ENCODE measurements at places on chromosomes 6 and 20.

DNA sequence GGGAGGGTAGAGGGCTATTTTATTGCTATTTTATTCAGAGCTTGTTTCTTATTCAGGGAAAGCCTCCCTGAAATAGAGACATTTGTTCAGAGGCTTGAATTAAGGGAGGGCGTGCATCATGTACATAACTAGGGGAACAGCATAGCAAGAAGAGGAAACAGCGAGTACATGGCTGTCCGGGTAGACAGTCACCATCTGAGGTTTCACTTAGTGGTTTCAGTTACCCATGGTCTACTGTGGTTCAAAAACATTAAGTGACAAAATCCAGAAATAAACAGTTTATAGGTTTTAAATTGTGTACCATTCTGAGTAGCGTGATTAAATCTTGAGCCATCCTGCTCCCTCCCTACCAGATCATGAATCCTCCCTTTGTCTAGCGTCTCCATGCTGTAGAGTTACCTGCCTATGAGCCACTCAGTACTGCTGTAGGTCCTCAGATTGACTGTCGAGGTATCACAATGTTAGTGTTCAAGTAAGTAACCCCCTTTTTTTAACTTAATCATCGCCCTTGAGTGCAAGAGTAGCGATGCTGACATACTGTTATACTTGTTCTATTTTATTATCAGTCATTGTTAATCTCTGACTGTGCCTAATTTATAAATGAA, 791.5 kb downstream of the TFAP2A start:
- no peak for DNase-seq

DNA sequence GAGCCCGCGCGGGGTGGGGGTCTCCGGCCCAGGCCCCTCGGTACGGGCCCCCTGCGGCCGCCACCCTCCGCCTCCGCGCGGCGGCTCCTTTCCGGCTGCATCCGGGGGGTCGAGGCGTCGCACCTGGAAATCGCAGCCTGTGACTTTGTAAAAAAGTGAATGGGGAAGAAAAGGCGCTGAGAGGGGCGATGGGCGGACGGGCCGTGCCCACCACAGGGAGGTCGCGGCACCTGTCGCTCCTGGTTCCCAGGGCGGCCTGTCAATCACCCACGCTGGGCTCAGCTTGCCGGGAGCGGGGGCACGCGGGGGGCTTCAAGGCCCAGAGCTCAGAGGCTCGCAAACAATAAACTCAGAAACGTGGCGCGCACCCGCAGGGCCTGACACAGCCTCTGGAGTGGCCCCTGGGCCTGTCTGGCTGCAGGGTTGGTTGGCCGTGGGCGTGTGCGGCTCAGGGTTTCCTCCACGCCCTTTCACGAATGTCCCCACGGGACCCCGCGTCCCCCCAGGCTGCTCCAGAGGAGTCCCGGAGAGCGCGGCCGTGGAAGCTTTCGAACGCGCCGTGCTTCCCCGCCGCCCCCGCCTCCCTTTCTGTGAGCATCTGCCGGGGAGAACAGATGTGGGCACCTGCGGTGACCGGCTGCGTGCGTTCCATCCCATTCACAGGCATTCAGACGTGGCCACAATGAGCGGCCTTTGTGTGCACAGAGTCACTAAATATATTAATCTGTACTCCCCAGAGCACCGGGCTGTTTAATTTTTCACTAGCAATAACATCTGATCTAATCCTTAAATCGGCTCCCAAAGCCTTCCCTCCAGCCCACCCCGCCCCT, 6.1 kb upstream of the DLL1 start:
- DNase-seq, result no peak

- DNase-seq, result no peak
Observed at GRCh38 chr6:43491750-43492661, 14.6 kb downstream of the TJAP1 start.

- DNase-seq, result no peak
Observed at GRCh38 chr6:66964216-66964615, 1257.2 kb upstream of the EYS start.

- no peak for DNase-seq
Observed at GRCh38 chr20:23269954-23270353, 80.6 kb upstream of the NXT1 start.

DNA sequence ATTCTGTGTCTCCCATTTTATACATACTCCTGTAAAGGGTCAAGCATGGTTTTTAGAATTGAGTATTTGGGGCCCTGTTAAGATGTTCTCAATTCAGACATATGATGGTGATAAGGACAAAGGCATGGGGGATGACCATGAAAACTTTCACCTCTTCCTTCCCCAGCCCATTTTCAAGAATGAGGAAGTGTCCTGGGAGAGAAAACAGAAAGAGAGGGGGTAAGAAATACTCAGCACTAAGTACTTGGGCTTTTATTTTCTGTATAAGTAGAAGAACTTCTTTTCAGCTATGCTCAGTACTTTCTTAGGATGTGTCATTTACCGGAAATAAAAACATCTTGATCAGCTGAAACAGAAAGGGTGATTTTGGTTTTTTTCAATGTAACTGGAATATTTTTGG, 10.9 kb upstream of the MBOAT1 start:
- DNase-seq, result no peak

DNA sequence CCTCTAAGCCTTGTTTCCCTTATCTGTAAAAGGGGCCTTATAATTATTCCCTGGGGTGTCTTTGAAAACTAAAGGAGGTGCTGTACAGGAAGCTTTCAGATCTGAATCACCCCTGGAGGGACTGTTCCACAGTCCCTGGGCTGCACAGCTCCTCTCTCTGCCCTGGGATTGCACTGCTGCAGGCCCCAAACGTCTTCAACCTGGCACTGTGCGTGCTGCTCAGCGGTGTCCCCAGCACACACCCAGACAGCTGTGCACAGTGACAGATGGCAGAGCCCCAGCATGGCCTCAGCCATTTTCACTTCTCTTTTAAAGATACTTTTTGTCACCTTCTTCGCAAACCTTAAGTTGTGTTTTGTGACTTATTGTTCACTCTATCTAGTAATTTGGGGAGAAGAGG, 50.7 kb upstream of the INSM1 start:
- peak; percentile 68 for DNase-seq

GRCh38 chr6:147390909-147391536, 117.5 kb upstream of the SAMD5 start:
- no peak for DNase-seq

- no peak for DNase-seq
Observed at GRCh38 chr6:160634706-160635105, 29.4 kb downstream of the LPA start.

GRCh38 chr20:18666803-18667415, 79.1 kb downstream of the DTD1 start:
- DNase-seq, result no peak

DNA sequence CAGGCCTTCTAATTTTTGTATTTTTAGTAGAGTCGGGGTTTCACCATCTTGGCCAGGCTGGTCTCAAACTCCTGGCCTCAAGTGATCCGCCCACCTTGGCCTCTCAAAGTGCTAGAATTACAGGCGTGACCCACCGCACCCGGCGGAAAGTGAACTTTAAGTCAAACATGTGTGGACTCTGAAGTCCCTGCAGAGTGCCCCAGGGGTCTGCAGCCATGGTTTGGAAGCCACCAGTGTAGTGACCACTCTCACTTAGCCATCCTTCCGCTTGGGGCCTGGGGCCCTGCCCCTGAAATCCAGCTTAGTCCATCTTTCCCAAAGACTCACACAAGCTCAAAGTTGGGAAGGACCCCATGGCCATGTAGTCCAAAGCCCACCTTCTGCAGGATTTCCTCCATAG, 164.5 kb downstream of the GRM4 start:
- DNase-seq, result peak; percentile 18

GRCh38 chr6:2448826-2449571, 203.6 kb upstream of the GMDS start:
- DNase-seq, result no peak

- no peak for DNase-seq
Observed at GRCh38 chr6:110404607-110405006, 10.8 kb downstream of the DDO start.

GRCh38 chr20:31937820-31938219, 14.0 kb downstream of the PDRG1 start:
- no peak for DNase-seq

GRCh38 chr6:155181498-155181897, 82.3 kb upstream of the CLDN20 start:
- no peak for DNase-seq

DNA sequence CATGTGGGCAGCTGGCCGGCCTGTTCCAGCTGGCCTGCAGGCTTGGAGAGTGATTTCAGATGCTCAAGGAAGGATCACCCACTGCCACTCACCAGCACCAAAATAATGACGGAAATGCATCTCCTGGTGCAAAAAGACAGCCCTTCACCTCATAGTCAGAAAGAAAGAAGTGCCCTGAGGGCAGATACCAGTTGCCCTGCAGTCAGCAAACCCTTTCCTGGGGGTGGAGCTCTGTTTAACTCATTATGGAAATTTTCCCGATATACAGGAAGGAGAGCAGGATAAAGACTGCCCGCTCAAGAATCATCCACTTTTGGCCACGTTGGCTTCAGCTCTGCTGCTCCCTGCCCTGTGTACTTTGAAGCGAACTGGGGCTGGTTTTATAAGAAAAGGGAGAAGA, 127.9 kb downstream of the GRM4 start:
- no peak for DNase-seq

DNA sequence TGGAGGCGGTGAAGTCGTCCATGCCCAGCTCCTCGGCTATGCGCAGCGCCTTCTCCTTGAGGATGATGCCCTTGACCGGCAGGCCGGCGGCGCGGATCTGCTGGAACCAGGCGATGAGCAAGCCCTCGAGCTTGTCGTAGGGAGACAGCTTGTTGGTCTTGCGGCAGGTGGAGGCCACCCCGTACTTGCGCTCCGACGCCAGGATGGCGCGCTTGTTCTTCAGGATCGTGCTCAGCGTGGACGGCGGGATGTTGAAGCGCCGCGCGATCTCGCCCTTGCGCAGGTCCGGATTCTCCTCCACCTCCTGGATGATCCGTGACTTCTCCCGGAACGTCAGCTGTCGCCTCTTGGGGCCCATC, 435 bp downstream of the CENPB start:
- DNase-seq, result no peak

- DNase-seq, result no peak
Observed at GRCh38 chr6:71153755-71154325, 134.8 kb upstream of the OGFRL1 start.

GRCh38 chr6:35449287-35449881, 2.8 kb upstream of the FANCE start:
- DNase-seq, result no peak

DNA sequence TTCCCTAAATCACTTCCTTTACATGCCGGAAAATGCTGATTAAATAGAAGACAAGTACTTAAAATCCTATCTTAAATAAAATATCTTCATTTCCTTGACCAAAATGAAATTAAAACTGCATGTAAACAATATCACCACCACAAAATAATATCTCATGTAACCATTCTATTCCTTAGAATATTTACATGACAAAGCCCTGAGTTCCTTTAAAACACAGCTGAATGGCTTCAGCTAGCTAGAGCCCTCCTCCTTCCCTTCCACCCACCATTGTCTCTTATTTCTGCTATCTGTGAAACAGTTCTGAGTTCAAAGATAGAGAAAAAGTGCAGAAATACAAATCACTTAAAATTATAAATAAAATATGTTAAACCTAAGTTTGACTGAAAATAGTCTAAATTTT, 103.1 kb downstream of the HIVEP2 start:
- no peak for DNase-seq

DNA sequence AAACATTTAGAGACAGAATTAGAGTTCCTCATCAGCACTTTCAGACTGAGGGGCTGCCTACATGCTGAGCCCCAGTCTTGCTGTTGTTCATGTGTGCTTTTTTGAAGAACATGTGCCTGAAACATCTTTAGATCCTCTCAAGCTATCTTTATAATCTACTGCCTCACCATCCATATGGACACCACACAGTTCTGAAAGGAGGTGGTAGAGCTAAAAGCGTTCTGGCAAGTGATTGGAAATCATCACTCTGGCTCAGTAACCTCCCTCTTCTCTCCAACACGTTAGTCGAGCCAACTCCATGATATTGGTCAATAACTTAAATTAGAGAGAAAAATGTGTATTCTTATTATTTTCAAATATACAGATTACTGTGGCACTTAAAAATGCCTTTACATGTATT, 40.6 kb downstream of the CLVS2 start:
- DNase-seq, result no peak

GRCh38 chr6:16243055-16243454, 4.7 kb downstream of the GMPR start:
- DNase-seq, result no peak

GRCh38 chr6:79385333-79385732, 150.9 kb upstream of the HMGN3 start:
- no peak for DNase-seq

GRCh38 chr20:57415771-57416170, 24.6 kb downstream of the RBM38 start:
- DNase-seq, result no peak

- no peak for DNase-seq
Observed at GRCh38 chr6:15317251-15317650, 71.4 kb downstream of the JARID2 start.

DNA sequence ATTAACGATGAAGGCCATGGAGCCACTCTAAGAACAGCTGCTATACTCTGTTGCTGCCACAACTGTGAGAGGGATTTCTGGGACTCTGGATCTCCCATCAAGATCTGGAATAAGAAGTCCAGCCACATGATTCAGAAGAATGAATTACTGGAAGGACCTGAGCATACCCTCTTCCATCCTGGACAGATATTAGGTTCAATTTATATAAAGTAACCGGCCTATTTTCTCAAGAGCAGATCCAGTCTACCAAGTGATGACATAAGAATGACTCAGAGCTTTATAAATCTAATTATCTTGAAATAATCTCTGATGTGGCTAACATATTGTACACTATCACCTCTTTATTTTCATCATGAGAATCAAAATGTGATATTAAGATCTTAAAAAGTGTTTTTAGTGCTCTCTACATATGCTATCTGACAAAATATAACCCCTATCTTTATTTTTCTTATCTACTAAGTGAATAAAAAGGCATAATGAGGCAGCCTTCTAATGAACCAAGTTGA, 45.1 kb downstream of the COL9A1 start:
- no peak for DNase-seq

GRCh38 chr6:90098001-90098531, 198.6 kb downstream of the BACH2 start:
- DNase-seq, result peak; percentile 70

DNA sequence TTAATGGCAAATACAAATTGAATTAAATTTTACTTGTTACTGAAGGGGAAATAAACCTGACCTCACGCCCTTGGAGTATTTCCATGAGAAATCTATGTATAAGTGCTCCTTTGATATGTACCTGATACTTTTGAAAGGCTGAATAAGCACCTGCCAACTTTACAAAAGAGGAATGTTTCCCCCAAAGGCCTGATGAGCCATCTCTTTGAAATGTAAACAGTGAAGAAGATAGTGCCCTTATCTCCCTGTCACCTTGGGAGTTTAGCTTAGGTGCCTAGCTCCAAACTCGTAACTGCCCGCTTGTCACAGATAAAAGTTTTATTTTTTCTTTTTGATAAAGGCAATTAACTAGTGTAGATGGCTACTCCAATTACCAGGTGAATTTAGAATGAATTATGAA, 1.1 kb upstream of the ZNF343 start:
- DNase-seq, result no peak

Measured in left forelimb (tissue), 1 donor.